Heart left ventricle (tissue), 16 donors: ENCODE measurements at places on chromosomes 5 and 9. TPM values are rescaled to one million over a fixed set of nuclear protein-coding genes. Genes with fewer than 3 reads are reported as not detected.

- H3K27me3 ChIP-seq: no peaks in the 10 kb centered on the region
- H3K4me3 ChIP-seq: no peak overlapping the region
- no peaks in the 10 kb centered on the region for H3K36me3 ChIP-seq
- DNase-seq: no peak
Measured at GRCh38 chr5:44891116-44891515, 82.4 kb downstream of the MRPS30 start.

DNA sequence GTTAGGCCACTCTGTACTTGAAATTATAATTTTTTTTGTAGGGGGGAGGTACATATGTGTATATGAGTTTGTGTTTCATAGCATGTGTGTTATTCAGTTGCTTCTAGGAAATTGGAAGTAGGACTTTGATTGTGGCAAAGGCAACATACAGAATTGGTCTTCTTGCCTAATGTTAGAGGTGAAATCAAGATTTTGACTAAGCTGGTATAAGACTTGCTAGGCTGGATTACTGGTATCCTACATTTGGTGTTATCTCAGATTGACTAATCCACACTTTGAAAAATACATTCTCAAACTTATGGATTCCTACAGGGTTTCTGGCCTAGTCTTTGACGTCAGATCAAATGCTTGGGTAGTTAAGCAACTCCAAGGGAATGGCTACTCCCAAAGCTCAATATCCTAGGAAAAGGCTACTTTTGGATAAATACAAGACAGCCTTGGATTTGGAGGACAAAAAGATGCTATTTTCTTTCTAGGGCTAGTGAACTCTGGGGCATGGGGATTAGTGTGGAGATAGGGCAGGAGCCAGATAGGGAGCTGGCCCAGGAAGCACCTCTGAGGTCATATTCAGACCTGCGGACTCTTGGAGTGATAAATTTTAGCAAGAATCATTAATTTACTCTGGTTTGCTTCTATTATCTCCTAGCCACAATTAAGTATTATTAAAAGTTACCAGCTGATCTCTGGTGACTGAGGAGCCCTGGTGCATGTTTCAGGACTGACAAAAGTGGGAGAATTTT is 144.0 kb upstream of the RPS23 start:
- no peak for DNase-seq
- no peak overlapping the region for H3K4me3 ChIP-seq
- no peaks in the 10 kb centered on the region for H3K36me3 ChIP-seq
- peak overlapping the region; percentile 39 for H3K27ac ChIP-seq
- H3K27me3 ChIP-seq: no peaks in the 10 kb centered on the region

GRCh38 chr9:127921557-127922120 is 4.8 kb upstream of the ST6GALNAC4 start:
- DNase-seq: peak; percentile 67
- no peaks in the 10 kb centered on the region for H3K36me3 ChIP-seq
- H3K27me3 ChIP-seq: peaks cover 17% of the 10 kb centered on the region
- H3K4me3 ChIP-seq: peak overlapping the region; percentile 39
- H3K27ac ChIP-seq: no peak overlapping the region

GRCh38 chr5:180081481-180081880 is 9.9 kb upstream of the RNF130 start:
- H3K36me3 ChIP-seq: no peaks in the 10 kb centered on the region
- H3K27ac ChIP-seq: no peak overlapping the region
- no peaks in the 10 kb centered on the region for H3K4me1 ChIP-seq
- no peak overlapping the region for H3K4me3 ChIP-seq
- H3K27me3 ChIP-seq: no peaks in the 10 kb centered on the region
- no peak for DNase-seq

DNA sequence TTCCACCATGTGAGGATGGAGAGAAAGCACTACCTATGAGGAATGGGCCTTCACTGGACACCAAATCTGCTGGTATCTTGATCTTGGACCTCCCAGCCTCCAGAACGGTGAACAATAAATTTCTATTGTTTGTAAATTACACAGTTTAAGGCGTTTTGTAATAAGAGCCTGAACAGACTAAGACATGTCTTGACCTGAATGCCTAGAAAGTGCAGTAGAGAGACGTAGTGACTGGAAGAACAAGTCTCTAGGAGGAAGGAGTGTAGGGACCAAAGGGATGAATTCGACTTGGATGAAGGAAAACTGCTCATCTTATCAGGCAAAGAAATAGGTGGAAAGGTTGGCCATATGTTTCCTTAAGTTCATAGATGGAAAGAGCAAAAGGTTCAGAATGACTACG is 309.8 kb upstream of the RGMB start:
- H3K4me3 ChIP-seq: no peak overlapping the region
- no peaks in the 10 kb centered on the region for H3K27me3 ChIP-seq
- no peak overlapping the region for H3K27ac ChIP-seq
- no peak for DNase-seq
- no peaks in the 10 kb centered on the region for H3K36me3 ChIP-seq

DNA sequence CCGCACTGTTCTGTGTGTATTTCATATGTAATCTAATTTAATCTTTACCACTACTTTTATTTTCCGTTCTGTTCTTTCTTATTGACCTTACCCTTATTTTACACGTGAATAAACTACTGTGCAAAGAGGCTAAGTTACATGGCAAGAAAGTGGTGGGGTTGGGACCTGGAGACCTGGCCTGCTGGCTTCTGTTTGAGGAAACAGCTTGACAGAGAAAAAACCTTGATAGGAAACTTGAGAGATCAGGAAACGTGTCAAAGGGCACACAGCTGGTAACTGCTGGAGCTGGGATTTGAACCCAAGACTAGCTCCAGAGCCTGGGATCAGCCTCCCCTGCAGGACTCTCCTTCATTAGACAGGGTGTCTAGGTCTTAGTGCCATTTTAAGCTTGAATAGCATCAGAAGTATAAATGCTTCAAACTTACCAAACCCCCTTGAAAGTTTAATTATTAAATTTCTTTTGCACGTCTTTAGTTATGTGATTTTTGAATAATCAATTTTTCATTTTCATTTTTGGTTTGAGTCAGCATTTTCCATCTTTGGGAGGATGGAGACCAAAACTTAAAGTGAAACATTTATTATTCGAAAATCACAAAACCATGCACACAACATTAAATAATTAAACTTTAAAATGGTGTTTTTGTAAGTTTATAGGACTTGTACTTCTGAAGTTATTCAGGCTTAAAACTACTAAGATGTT is 129.5 kb downstream of the RGS3 start:
- H3K36me3 ChIP-seq: peaks cover 43% of the 10 kb centered on the region
- peak overlapping the region; percentile 94 for H3K27ac ChIP-seq
- H3K27me3 ChIP-seq: no peaks in the 10 kb centered on the region
- peaks cover 62% of the 10 kb centered on the region for H3K4me1 ChIP-seq

DNA sequence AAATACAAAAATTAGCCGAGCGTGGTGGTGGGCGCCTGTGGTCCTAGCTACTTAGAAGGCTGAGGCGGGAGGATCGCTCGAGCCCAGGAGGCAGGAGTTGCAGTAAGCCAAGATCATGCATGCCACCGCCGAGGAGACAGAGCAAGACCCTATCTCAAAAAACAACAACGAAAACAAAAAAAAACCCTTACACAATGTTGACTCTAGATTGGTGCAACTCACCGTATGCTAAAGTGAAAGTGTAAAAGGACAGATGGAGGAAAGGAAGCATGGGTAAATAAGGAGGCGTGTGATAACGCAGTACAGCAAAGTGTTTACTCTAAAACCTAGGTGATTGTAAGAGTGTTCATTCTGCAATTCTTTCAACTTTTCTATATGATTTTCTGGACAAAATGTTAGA is 15.9 kb upstream of the RUFY1 start:
- no peak overlapping the region for H3K27ac ChIP-seq
- H3K36me3 ChIP-seq: no peaks in the 10 kb centered on the region
- H3K27me3 ChIP-seq: peaks cover 7% of the 10 kb centered on the region
- DNase-seq: no peak
- no peak overlapping the region for H3K4me3 ChIP-seq

DNA sequence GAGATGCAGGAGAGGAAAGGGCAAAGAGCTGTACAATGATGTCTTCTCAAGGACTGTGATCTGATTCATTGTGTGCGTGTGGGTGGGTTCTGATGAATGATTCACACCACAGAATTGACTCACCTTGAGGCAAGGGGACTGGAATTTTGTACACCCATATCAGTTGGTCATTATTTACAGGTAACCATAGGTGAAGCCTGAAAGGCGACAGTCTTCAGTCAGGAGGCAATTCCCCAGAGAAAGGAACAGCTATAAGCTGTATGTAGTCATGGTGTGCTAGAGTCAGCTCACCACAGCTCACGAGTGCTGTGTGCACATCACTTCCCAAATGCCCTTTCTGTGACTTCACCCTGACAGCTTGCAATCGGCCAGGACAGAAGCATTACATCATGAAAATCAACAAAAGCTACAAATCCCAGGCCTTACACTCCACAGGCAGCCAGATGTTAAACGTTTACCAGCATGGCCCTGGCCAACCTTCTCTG is 87.6 kb upstream of the RPS23 start:
- H3K27ac ChIP-seq: no peak overlapping the region
- H3K4me3 ChIP-seq: no peak overlapping the region
- H3K4me1 ChIP-seq: peaks cover 6% of the 10 kb centered on the region
- no peaks in the 10 kb centered on the region for H3K27me3 ChIP-seq

DNA sequence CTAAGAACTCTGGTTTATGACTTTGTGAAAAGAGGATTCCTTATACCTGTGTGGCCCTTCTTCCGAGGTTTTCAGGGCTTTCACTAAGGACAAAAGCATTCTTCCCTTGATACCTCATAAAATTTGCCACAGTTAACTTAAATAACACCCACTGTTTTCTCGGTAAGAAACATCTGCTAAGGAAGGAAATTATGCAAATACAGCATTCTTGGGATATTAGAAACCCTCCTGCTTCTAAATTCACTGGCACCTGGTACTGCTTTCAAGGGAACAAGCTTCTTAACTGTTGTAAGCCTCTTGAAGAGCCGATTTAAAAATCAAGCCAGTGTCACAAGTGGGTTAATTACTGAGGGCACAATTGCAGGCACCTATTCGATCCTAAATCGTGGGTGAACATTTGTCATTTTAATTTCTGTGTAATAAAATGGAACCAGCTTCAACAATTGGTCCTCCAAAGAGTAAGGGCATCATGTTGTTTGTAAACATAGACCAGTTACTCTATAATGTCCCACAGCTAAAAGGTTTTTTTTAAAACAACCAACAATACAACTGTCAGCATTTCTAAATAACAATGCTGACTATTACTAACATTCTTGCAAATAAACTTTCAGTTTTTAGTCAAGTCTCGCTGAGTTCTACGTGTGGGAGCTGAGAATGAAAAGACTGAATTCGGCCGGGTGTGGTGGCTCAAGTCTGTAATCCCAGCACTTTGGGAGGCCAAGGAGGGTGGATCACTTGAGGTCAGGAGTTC is 26.6 kb downstream of the AK3 start:
- no peak overlapping the region for H3K4me3 ChIP-seq
- no peak for DNase-seq
- H3K27me3 ChIP-seq: no peaks in the 10 kb centered on the region

DNA sequence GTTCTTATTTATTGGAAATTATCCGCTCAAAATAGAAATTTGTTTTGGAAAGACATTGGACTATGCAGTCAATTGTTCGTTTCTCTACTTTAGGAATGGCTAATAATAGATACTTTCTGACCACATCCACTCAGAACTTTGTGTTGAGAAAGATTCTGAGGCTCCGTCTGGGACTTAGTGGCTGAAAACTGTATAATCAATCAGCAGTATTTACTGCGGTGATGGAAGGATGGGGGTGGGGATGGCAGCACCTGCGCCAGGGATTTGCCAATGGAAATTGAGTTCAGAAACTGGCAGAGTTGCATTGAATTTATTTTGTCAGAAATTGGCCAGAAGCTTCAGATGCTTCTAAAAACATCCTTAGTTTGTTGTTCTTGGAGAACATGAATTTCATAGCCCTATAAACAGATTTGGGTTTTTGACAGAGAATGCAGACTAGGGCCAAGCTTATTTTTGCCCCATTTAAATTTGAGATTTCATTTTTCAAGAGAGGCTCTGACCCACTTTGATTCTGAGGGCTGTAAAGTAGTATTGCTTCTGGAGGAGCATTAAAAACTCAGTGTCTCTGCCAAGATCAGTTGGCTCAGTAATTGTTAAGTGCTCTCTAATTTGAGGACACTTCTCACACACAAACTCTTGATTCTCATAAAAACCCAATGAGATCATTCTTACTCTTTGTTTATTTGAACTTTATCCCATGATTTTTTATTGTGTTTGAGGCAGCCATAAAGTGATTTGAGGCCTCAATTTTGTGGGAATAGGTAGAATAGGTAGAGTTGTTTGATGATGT is 215.1 kb downstream of the CD180 start:
- H3K27me3 ChIP-seq: no peaks in the 10 kb centered on the region
- no peak overlapping the region for H3K4me3 ChIP-seq

DNA sequence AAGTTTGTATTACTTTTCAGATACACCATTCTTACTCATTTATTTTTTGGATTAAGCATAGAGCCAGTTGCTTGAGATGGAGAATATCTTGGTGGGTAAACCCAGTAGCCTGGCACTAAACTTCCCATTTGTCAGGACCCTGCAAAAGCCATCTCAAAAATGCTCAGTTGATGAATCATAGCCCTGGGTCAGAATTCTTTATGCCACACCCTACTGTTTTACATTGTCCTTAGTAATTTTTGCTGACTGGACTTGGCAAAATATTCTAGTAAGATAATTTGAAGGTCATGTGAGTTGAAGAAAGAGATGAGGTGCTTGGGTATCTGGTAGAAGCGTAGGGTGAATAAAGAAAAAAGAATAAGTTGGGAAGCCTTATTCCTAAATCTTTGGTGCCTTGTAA is 50.7 kb downstream of the C7 start:
- no peaks in the 10 kb centered on the region for H3K4me1 ChIP-seq
- H3K36me3 ChIP-seq: no peaks in the 10 kb centered on the region
- H3K4me3 ChIP-seq: no peak overlapping the region
- DNase-seq: no peak

DNA sequence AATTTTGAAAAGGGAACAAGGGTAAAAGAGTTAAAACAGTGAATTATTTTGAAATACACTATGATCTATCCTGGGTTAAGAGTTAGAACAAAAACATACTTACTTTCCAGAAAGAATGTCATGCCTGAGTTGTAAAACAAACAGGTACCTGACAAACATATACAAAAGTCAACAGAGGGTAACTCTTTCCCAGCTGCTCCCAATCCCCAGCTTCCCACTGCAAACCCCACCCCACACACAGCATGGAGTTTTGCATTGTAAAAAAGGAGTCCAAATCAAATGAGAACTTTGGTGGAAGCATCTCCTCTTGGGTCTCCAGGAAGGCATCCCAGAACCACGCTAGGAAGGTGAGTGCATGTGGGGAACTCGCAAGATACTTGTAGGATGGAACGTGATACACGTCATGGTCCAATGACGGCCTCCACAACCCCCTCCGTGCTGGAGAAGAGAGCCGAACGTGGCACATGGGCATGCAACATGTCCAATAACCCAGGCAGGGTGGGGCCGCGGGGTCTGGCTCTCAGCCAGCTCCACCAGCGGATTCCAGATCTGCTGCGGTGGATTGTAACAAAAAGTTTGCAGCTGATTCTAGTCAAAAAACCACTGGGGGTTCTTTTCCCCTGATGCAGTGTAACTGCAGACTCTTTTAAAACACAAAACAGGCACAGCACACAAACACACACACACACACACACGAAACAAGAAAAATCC is 55.8 kb downstream of the EPB41L4B start:
- H3K27ac ChIP-seq: no peak overlapping the region
- no peaks in the 10 kb centered on the region for H3K36me3 ChIP-seq
- DNase-seq: peak; percentile 53

Gene PPP2R2B
- total RNA-seq: not detected

Gene LRRC19
- not detected for total RNA-seq

Gene TIGD6
- 3.9 TPM for total RNA-seq

Gene PCDHB4
- 1.4 TPM for total RNA-seq

Gene ZNF366
- total RNA-seq: 5.5 TPM

Gene SLC6A7
- not detected for total RNA-seq

Gene UBE2QL1
- 11.6 TPM for total RNA-seq

Gene ACOT12
- not detected for total RNA-seq

Gene HMGCS1
- total RNA-seq: 9.4 TPM

Gene PDGFRB
- total RNA-seq: 108 TPM
